NCI-H226 (cell line): ENCODE measurements at places on chromosomes 16 and 17.

GRCh38 chr17:79188048-79188447, 113.4 kb downstream of the ENGASE start:
- no peak for DNase-seq

- no peak for DNase-seq
Measured at GRCh38 chr17:57916925-57917858, 38.0 kb downstream of the CUEDC1 start.

GRCh38 chr17:514584-514983, 162.0 kb upstream of the RPH3AL start:
- no peak for DNase-seq

- no peak for DNase-seq
Measured at GRCh38 chr16:58138852-58139251, 9.7 kb upstream of the CFAP20 start.

DNA sequence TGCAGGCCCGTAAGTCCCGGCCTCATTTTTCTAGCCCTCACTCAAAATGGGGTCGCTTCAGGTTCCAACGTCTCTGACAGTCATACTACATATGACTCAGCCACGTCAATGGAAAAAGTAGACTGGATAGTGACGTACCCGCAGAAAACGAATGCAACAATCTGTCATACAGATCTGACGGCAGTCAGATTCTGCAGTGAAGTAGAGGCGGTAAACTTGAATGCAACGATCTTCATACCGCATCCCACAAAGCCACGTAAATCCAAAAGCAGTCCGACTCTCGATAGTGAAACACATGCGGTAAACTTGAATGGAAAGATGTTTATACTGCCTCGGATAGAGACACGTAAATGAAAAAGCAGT, 38.4 kb upstream of the ARL4D start:
- peak; percentile 64 for DNase-seq

GRCh38 chr17:78000341-78000740, 41.8 kb downstream of the TNRC6C start:
- DNase-seq, result no peak

DNA sequence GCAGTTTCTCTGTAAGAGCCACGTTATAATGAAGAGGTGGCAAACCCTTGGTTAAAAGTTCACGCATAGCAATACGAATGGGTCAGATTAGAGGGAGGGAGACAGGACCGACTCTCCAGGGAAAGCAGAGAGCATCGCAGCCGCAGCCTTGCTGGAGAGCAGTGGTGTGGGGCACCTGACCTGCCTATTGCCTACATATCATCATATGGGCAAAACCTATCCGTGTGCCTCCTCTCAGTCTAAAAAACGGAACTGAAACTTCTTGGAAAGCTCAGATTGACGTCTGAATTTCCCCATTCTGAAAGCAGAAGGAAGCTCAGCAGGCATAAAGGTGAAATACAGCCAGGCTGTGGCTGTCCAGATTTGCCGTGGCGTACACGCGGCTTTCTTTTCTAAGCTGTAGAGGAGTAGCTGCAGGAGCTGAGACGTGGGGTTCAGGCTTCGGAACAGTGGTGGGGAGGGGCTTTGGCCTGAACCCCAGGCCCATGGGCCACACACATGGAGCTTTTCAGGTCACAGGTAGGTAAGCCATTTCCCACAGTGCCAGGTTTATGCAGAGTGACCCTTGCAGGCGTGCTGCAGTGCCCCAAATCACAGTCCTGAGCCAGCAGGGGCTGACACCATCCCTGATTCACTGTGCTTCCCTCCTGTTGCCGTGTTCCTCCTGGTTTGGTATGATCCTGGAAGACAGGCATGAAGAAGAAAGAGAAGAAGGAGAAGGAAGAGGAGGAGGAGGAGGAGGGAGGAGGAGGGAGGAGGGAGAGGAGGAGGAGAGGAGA, 41.6 kb upstream of the TNRC6C start:
- no peak for DNase-seq

DNA sequence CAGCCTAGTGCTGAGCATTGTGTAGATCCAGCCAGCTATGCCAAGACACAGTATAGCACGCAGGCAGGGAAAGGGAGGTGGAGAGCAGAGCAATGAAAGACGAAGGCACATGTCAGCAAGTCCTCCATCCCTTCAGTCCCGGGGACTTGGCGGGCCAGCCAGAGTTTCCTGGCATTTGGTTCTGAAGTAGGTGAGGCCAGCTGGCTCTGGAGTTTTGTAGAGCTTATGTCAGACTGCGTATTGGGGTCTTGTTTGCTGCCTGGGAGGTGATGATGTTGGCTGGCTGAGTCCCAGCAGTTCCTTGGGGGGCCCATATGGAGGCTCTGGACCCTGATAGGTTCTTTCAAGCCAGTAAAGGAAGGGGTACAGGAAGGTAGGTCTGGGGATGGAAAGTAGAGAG, 55.7 kb upstream of the AKTIP start:
- no peak for DNase-seq

- DNase-seq, result no peak
Measured at GRCh38 chr17:19904924-19905323, 37.2 kb upstream of the ULK2 start.

DNA sequence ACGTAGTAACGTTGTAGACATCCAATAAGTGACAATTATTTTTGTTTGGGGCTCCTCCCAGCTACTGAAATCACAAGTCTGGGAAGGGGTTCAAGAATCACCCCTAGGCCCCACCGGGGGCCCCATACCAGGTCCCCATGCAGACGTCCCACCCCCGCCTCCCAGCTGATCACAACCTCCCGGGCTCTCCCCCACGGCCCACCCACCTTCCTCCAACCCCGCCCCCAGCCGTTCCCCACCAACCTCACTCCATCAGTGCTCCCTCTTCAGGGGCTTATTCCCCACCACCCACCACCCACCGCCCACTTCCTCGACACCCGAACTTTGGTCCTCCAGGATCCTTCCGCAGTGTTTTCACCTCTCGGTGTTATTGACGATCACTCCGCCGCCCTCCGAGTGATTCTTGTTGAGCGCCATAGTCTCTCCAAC, 240 bp downstream of the WBP2 start:
- no peak for DNase-seq

DNA sequence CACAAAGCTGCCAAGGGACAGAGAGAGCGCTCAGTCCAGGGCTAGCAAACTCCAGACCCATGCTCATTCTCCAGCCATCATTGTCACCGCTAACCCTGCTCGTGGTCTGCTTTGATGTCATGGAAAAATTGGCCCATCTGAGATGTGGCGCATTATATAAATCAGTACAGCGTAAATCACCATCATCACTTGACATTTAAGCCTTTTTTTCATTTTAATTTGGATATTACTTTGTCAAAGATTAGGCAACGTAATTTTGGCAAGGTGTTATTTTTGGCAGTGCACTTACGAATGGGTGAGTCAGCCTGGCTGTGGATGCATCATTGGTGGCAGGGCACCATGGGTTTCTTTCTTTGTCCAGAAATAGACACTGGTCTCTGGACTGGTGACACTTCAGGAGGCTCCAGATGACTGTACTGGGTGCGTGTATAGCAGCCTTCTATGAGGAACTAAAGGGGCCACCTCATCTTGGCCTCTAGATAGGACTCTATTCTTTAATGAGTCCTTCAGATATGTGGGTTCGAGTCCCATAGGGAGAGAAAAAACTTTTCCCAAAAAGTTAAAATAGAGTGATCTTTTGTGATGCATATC, 166.3 kb downstream of the MSI2 start:
- DNase-seq, result no peak

- DNase-seq, result no peak
Measured at GRCh38 chr16:85391175-85391707, 221.9 kb upstream of the GSE1 start.

- DNase-seq, result peak; percentile 99
Measured at GRCh38 chr16:10862438-10862837, 14.6 kb upstream of the CIITA start.

DNA sequence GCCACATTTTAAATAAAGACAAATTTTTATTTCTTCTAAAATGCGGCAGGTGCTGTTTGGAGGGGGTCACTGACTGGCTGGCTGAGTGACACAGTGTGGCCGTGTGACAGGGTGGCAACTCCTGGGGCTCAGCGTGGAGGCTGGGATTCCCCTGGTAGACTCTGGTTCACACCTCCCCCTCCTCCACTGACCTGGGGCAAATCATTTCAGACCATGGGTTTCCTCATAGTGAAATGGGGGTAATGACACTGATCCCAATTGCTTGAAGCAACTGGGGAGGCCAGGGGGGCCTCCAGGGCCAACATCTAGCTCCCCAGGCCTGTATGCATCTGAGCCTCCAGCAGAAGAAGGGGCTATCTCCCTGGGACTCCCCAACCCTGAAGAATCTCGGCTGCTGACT, 6.6 kb downstream of the HSD11B2 start:
- DNase-seq, result no peak

DNA sequence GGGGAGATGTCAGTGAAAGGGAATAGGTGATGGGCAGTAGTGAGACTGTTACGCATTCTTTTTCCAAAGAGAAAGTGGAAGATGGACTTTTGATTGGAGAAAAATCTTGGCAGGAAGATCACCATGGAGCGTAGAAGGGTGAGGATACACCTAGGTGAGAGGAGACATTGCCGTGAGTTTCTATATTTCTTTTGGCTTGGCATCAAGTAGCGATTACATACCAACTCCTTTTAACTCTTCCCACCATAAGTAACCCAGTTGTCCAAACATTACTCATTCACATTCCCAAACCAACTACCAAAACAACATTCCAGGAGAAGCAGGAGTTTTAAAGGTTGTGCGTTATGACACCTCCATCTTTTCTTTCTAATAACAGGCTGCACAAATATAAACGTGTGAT, 10.7 kb upstream of the KRT28 start:
- DNase-seq, result peak; percentile 75

GRCh38 chr17:41446806-41447205, 6.0 kb upstream of the KRT38 start:
- DNase-seq, result peak; percentile 91

DNA sequence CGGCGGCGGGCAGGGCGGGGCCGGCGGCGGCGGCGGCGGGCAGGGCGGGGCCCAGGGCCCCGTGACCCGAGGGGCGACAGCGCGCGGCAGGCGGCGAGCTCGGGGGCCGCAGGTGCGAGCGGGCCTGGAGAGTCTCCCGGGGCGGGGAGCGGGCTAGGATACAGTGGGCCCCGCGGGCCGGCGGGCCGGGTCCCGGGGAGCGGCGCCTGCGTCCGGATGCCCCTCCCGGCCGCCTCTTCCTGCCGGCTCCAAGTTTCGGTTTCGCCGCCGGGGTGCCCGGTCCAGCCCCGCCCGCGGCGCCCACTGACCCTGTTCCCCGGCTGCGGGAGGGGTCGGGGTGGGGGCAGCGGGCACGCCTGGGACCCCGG, at the start of gene RNF213:
TSS of gene RNF213 (plus strand) at position 62 of the 368 bp plus-strand sequence. CDS start 2,830 bp downstream, outside the sequence.
- peak; percentile 3 for DNase-seq

DNA sequence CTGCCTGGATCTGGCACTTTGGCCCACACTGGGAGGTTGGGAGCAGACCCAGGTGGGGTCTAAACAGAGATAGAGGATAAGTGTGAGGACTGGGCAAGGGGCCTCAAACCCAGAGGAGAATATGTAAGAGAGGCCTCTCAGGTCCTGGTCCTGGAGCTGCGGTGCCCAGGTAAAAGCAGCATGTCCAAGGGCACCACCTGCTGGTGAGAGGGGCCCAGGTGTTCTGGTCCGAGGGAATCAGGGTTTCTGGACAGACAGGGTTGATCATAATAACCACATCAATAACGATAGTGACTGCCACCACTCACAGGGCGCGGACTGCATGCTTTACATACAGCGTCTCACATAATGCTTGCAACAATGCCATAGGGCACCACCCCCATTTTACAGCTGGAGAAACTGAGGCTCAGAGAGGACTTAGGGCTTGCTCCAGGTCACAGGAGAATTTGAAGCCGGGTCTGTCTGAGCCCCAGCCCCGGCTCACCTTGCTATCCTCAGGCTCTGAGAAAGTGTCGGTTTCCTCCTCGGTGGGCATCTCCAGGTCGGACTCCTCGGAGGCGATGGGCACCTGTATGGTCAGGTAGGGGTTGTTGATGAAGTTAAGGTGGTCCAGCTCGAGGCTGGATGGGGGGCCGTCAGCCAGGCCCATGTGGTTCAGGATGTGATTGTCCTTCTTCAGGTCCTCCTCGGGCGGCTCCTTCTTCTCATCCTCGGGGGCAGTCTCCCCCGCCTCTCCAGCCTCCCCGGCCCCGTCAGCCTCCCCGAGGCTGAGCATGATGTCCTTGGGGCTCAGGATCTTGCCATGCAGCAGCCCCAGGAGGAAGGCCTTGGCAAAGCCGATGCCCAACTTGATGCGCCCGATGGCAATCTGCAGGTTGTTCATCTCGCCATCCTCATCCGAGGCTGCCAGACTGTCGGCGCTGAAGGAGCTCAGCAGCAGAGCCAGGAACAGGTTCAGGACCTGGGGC, 19.1 kb upstream of the CD79B start:
- DNase-seq, result no peak

DNA sequence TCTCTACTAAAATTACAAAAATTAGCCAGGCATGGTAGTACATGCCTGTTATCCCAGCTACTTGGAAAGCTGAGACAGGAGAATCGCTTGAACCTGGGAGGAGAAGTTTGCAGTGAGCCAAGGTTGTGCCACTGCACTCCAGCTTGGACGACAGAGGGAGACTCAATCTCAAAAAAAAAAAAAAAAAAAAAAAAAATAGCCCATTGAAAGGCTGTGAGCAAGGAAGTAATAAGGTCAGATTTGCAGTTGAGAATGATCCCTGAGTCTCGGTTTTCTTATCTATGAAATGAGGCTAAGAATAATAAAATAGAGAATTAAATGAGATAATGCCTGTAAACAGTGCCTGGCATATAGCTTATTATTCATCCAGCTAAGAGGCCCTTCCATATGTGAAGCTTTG, 1.3 kb upstream of the PDK2 start:
- DNase-seq, result no peak

DNA sequence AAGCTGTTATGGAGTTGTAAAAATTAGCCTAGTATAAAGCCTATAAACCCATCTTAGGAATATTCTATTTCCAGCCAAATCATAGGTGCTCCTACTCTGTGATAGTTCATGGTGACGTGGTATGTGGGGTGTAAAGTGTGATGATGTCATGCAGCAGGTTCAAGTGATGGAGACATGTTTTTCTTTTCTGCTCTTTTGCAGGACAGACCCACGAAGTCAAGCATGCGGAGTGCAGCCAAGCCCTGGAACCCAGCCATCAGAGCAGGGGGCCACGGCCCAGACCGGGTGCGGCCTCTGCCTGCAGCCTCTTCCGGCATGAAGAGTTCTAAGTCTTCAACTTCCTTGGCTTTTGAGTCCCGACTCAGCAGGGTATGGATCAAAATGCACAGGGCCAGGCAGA, 87.3 kb downstream of the SPECC1 start:
- DNase-seq, result no peak

DNA sequence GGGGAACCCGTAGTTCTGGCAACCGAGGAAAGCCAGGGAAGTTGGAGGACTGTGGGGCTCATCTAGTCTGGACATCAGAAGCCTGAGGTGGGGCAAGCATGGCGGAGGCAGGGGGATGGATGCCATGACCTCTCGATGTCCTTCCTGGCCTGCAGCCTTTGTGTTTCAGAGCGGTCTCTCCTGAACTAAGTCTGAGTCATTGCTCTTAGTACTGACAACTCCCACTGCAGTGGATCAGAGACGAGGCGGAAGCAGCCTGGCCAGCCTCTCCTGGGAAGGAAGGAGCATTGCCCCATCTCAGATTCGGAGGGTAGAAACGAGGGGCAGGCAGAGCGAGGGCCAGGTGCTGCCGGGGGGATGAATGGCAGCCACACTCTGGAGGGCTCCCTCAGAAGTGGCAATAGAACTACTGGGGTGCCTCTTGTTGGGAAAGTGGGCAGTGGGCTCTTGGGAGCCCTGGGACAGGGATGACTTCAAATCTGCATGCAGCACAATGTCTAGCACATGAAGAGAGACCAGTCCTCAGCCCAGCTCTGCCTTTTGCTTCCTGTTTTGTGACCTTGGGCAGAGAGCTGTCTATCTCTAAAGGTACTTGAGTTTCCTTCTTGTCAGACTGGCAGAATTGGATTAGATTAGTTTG, 3.6 kb upstream of the STAC2 start:
- peak; percentile 86 for DNase-seq
